Activated CD8-positive, alpha-beta memory T cell treated with anti-CD3 and anti-CD28 coated beads for 24 hours (primary cell): ENCODE measurements at places on chromosomes 4 and X.
A peak's percentile ranks its signal among the peaks of the same experiment; 100 is the strongest.

- no peak for DNase-seq
Measured at GRCh38 chr4:189265515-189265914, 675.2 kb upstream of the FRG1 start.

DNA sequence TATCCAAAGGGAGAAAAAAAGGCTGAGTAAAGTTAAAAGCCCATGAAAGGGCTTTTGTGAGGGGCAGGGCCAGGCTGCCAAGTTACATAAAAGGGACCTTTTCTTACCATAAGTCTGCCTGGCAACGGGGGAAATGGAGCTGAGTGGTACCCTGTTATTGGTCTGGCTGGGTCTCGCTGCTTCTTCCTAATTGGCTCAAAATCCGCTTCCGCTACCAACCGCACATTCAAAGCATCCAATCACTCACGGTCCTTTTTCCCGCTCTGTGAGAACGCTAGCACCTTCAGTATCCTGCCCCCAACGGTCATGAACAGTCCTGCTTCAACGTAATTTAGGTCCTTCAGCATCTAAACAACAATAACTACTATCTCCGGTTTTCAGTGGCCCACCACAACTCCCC is 611 bp downstream of the TEX11 start:
- no peak for DNase-seq

DNA sequence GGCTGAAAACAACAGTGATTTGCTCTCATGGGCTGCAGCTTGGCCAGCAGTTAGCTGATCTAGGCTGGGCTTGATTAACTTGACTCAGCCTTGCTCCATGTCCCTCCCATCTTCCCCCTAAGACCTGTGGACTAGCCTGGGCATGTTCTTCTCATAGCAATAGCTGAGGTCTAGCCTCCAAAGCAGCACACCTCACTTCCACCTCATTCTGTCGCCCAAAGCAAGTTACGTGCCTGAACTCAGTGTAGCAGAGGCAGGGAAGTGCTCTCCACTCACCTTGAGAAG is 62.2 kb downstream of the EVC start:
- DNase-seq = peak; percentile 9

DNA sequence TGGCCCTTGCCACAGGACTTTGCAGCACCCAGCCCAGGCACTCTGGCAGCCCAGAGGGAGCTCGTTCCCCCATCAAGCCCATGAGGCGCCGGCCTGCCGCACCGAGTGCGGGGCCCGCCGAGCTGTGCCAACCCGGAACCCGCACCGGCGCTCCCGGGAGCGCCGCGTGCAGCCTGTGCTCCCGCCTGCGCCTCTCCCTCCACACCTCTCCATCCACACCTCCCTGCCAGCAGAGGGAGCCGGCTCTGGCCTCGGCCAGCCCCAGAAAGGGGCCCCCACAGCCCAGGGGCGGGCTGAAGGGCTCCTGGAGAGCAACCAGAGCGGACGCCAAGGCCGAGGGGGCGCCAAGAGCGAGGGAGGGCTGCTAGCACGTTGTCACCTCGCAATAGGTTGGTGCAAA is 268.8 kb downstream of the MID1IP1 start:
- no peak for DNase-seq

DNA sequence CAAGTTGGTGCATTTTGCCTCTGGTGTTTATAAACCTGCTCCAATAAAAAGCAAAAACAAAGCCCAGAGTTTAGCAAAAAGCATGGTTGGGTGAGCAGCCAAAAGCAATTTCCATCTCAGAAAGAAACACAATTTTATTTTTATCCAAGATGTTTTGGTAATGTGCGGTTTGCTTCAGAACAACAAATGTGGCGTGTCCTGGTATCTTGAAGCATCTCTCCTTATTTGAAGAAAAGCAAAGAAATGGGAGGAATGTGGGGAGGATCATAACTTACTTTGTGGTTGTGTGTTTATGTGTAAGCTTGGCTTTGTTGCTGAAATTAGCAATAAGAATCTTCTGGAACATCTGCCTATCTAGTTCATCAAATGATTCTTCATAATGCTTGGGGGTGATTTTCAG is 88.3 kb upstream of the DDX3X start:
- no peak for DNase-seq

DNA sequence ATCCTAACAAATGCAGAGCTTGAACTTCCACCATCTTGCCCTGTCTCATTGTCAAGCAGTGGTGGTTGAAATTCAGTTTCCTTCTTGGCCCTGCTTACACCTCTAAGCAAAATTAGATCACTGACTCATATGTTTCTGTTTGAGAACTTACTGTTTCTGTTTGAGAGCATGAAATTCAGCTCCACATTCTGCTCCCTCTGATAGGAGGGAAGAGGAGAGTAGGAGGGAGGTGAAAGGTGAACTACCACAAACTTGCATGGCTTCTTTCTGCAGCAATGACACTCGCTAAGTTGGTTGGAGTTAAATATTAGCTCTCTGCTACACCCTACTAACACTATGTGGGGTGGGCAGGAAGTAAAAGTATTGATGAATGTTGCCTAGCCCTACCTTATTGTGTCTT is 117.8 kb upstream of the EDA2R start:
- no peak for DNase-seq

DNA sequence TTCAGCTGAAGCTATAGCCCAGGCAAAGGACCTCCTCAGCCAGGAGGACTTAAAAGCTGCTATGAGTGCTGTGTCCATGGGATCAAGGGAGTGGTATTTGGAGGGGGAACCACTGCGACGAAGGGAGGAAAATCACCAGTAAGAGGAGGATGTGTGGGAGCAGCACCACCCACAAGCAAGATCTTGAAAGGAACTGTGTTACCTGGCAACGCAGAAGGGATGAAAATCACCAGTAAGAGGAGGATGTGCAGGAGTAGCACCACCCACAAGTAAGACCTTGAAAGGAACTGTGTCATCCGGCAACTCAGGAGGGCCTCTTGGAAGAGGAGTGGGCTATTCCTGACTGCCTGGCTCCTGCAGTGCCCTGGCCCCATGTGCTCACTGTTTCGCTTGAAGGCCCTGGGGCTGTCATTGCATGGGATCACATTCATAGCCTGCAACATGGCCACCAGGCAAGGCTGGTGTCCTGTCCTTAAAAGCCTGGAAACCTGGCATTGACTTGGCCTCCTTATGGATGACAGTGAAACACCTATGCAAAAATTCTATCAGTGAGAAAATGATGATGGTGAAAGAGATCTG is 48.3 kb downstream of the TRMT44 start:
- DNase-seq = no peak

GRCh38 chr4:44996276-44996845 is 270.0 kb upstream of the GNPDA2 start:
- DNase-seq = no peak

DNA sequence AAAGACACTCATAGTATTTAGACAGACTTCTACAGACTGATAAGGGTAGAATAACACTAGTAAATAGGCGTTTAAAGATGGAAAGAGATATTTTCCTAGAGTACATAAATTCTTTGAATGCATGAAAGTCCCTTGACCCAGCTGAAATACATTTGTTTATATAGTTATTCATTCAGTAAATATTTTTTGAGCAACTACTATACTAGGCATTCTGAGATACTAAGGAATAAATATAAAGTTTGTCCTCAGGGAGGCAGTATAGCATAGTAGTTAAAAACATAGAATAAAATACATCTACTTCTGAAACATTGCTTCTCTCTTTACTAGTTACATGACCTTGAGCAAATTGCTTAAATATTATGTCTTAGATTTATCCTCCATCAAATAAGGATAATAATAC is 27.4 kb downstream of the HMGN5 start:
- no peak for DNase-seq

DNA sequence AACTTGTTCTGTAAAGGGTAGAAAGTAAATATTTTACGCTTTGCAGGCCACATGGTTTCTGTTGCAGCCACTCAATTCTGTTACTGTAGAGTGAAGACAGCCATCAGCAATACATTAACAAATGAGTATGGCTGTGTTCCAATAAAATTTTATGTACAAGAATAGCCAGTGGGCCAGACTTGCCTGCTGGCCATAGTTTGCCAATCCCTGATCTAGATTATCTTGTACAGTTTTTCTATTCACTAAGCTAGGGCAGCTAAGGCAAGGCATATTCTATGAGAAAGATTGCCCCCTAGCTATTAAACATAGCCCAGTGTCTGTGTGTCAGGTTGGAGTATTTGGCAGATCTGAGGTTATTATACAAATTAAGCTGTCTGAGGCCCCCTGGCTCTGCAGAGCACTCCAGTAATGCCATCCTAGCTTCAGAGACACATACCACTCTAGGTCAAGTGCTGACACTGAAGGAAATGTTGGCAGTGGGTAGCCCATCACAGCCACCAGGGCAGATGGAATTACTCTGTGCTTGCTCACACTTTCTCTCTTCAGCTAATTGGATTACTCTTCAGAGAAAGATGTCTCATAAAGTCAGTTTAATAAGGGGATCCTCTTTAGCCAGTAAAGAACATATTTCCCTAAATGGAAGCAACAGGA is 40.7 kb downstream of the MTTP start:
- DNase-seq = no peak

DNA sequence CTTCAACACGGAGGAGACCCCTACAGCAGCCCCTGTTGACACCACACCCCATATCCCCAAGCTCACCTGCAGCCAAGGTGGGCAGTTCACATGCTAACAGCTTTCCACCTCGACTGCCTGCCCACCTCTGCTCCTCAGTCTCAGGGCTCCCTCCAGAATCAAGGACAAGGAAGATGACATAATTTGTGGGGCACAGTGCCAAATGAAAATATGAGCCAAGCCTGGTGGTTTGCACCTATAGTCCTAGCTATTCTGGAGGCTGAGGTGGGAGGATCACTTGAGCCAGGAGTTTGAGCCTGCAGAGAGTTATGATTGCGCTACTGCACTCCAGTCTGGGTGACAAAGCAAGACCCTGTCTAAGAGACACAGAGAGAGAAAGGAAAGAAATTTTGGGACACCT is 516.3 kb downstream of the BCOR start:
- no peak for DNase-seq

DNA sequence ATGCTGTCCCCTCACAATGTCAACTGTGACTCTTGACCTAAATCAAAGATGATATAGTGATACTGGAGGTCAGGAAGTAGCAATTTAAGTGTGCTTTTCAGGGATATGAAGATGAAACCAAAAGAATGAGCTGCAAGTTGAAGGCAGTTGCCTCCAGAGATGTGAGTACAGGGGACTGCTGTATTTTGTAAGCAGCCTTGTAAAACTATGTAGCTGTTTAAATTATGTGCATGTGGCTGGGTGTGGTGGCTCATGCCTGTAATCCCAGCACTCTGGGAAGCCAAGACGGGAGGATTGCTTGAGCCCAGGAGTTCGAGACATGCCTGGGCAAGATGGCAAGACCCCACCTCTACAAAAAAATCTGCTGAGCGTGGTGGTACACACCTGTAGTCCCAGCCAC is 15.1 kb upstream of the TNIP2 start:
- DNase-seq = no peak

DNA sequence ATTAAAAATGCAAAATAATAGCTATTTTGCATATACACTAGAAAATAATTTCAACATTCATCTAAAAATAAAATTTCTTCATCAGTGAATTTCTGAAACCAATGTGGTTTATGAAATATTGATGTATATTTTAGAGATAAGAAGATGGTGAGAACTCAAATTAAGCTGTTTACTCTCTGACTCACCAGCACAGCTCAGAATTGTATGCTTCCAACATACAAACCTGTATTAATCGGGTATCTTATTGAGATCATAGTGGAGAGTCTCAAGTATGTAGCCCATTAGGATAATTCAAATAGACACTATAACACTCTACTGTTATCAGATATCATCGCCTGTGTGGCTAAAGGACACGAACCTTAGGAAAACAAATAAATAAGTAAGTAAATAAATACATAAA is 899.5 kb upstream of the INTU start:
- DNase-seq = no peak

GRCh38 chrX:110316351-110317060 is 1.4 kb downstream of the AMMECR1 start:
- no peak for DNase-seq

- DNase-seq = no peak
Measured at GRCh38 chr4:189548484-189549125, 392.1 kb upstream of the FRG1 start.

- DNase-seq = no peak
Measured at GRCh38 chr4:147984065-147984777, 252.3 kb downstream of the ARHGAP10 start.

- DNase-seq = no peak
Measured at GRCh38 chr4:45668128-45668527, 455.7 kb downstream of the GABRG1 start.

DNA sequence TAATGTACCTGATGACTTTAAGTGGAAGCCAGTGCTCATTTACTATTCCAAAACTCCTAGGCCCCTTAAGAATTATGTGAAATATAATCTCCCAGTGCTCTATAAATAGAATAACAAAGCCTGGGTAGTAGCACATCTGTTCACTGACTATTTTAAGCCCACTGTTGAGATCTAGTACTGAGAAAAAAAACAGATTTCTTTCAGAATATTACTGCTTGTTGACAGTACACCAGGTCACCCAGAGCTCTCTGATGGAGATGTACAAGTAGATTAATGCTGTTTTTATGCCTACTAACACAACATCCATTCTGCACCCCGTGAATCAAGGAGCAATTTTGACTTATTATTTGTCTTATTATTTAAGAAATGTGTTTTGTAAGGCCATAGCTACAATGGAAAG is 75.7 kb downstream of the FAM47C start:
- DNase-seq = no peak

DNA sequence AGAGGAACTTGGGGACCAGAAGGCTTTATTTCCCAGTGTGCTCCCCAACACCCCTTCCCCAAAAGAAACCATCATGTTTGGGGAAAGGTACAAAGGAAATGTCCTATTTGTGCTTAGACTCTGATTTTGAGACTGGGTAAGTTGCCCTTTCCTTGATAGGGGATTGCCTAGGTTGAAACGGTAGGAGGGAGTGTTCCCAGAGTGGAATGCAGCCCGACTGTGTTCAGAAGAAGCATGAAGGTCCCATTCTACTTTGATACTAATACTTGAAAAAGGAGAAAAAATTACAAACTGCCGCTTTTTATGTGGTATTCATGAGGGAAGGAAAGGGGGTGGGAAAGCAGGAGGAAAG is 32.4 kb upstream of the TMEM131L start:
- DNase-seq = peak; percentile 53

DNA sequence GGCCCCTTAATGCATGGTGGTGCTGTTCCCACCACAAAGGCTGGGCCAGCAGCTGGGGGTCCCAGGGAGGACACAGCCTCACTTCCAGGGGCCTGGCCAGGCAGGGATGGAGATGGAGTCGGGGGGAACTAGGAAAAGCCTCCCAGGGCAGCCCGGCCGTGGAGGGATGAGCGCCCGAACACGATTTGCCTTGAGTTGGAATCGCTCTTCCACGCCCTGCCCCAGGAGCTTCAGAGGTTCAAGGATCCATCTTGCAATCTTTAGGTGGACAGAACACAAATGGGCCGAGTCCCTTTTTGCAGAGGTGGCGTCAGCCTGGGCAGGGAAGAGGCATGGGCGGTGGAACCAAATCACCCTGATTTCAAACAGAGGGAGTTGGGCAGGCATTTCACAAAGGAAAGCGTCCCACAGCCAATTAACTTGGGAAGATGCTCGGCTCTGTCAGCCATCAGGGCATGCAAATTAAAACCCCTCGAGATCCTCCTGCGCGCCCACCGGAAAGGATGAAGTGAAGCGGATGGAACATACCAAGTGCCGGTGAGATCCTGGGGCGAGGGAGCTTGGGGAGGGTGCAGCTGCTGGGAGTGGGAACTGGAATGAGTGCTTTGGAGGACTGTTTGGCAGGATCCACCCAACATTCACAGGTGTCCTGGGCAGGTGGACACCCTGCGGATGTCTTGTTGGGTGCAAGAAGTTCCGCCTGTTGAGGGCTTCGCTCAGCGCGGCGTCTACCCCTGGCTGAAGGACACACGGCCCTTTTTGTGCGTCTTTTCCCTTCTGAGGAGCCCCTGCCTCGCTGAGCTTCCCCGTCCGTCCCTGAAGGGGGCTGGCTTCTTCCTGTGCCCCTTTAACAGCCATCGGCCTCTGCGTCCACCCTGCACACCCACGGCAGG is 75.7 kb downstream of the HTRA3 start:
- no peak for DNase-seq
